ENCODE measurements at places on chromosomes 7 and 10.

GRCh38 chr7:123751821-123752220 lies 3.0 kb upstream of the WASL start:
- DNase-seq: no peak

- DNase-seq: no peak
Measured at GRCh38 chr10:96478355-96478754, 35.4 kb downstream of the TLL2 start.

DNA sequence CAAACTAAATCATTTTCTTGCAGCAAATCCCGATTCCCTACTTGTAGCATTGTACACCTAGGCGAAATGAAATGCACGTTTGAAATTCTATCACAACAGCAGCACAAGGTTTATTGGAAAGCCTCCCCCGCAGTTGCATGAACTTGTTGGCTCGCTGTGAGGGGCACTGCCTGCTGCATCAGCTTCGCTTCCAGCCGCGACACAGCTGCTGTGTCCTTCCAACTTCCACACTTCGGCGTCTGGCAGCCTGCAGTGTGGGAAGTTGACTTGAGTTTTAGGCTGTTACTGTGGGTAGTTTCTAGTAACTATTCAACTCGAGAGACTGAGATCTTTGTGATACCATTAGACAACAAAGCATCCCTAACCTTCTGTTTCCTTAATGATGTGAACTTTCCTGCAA lies 315.8 kb upstream of the TPK1 start:
- DNase-seq: no peak

DNA sequence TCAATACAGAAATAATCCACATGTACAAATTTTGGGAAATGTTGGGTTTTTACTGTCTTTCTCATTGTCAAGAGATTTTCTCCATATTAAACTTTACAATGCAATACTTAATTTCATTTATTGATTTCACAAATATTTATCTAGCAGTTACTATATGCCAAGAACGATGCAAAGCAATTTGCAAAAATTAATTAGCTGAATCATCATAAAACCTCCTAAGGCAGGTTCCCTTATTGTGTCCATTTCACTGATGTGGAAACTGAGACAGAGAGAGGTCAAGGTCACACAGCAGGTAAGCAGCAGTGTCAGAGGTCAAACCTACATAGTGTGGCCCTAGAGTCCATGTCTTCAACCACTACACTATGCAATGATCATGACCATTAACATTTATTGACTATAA lies 286.8 kb upstream of the AUTS2 start:
- no peak for DNase-seq

DNA sequence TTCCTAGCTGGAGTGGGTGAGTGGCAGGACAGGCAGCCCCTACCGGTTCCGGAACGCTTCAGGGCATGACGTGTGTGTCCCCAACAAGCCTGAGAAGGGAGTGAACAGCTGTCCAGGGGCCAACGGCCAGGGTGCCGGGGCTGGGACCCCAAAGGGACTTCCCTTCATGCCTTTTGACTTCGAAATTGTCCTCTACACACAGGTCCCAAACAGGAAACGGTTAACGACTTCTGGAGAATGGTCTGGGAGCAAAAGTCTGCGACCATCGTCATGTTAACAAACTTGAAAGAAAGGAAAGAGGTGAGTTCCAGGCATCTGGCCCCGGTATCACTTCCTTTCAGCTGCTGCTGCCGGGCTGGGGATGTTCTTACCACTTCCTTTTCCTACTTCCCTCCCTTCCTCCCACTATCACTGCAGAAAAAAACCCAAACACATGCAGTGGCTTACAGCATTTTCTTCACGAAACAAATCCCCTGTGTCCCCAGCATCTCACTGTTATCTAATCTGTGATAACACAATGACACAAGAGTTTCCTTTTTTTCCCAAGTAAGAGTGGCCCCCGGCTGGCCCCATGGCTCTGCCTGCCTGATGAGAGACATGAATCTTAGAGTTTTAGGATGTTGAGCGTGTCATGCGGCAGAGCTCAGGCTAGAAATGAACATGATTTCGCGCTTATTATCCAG lies 63.2 kb downstream of the MKI67 start:
- peak; percentile 71 for DNase-seq

DNA sequence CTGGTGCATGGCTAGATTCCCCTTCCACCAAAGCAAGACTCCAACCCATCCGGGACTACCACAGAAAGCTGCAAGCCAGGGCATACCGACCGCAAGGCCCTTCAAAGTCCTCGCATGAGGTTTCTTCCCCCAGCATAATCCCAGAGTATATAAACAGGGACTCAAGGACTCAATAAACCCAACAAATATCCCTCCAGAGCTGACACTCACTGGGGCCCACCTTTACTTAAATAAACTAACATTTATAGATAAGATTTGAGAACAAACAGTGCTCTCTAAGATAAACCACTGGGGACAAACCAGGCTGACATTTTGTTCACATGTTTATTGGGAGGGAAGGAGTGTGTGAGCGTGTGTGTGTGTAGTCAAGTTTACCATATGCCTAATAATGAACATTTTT lies 138.2 kb downstream of the ADAM12 start:
- DNase-seq: no peak

DNA sequence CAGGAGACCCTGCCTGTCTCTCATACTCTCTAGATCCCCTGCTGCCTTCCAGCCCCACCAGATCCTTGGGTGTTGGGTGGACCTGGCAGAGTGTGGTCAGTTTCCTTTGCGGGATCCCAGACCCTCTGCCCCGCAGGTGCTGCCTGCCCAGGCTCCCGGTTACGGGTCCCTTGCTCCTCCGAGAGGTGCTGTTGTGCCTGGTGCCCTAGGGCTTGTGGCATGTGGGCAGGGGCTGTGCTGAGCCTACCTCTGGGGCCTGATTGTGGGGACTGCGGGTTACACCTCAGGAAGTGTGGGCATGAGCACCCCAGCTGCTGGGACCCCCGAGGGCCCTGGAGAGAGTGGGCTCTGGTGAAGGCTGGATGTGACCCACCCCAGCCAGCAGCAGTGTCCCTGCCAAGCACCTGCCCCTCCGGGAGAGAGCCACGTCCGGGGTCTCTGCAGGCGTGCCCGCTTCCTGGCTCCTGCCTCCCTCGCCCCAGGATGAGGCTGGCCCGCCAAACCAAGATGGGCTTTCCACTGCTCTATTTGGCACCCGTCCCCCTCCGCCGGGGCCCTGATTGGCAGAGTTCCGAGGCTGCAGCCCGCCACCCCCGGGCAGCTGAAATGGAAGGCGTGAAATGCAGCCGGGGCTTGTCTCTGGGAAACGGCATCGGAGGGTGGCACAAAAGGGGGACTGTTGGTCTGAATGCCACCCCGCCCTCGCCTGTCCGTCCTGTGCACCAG lies 17.0 kb downstream of the CLIP2 start:
- DNase-seq: no peak

GRCh38 chr7:135755351-135755753 lies 6.7 kb upstream of the FAM180A start:
- DNase-seq: no peak

- no peak for DNase-seq
Measured at GRCh38 chr7:97671571-97671970, 60.3 kb upstream of the TAC1 start.

DNA sequence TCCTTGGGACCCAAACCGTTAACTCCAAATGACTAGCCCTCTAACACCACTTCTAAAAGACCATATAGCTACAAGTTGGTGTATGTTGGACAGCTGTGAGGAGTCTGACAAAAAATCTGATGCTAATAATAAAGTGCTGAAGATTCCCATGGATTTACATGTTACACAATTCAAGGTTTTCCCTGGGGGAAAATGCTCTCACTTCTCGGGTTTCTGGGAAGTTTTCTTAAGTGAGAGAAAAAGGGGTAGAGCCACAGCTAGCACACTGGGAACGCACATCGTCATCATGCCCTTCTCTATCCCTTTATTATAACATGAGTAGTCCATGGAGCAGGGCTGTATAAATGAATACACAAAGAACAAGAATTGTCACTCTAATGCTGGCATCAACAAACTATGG lies 162.1 kb downstream of the CHCHD3 start:
- DNase-seq: no peak

DNA sequence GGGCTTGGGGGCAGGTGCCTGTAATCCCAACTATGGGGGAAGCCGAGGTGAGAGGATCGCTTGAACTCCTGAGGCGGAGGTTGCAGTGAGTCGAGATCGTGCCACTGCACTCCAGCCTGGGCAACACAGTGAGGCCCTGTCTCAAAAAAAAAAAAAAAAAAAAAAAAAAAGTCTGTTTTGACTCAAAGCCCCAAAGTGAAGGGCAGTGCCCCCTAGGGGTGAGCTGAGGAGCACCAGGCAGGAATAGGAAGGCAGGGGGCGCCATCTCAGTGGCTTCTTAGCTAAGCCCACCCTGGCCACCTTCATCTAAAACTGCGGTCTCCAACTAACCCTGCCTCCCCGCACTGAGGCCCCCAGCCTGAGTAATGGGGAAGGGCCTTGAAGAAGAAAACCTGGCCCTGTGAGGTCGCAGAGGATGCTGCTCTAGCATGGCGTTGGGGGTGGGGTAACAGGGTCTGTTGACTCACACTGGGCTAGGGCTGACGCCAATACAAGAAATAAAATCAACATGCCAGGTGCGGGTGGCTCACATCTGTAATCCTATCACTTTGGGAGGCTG lies 9.8 kb downstream of the PODXL start:
- DNase-seq: peak; percentile 19

- DNase-seq: no peak
Measured at GRCh38 chr7:84524714-84525694, 330.4 kb upstream of the SEMA3A start.

DNA sequence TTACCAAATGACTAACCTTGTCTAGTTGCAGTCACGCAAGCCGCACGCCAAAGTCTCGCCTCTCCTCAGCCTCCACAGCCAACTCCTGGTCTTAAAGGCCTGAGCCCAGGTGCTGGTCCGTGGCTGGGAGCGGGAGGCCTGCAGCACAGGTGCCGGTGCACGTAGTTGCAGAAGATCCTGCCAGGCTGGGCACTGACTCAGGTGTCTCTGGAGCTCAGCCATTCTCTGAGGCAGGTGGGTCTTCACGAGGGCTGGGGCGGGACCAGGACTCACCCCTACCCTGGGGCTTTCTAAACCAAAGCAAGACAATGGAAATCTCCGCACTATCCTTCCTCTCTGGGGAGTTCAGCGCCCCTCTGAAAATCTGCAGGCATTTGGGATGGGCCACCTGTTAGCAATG lies 216.4 kb downstream of the MLLT10 start:
- DNase-seq: no peak

DNA sequence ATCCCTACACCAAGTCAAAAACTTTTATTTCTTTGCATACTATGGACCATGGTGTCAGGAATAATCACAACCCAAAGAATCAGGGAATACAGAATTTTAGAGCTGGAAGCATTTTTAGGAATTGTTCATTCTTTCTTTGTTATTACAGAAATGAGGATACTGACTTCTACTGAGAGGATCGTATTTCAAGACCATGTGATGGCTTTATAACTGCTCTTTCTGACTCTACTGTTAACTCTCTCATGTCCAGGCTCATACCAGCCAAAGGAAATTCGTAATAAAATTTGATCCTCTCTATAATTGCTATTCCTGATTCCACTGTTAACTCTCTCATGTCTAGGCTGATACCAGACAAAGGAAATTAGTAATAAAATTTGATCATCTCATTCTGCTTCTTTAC lies 1050.9 kb upstream of the C7orf33 start:
- no peak for DNase-seq

GRCh38 chr10:72784551-72785351 lies 92.8 kb downstream of the MCU start:
- DNase-seq: no peak

DNA sequence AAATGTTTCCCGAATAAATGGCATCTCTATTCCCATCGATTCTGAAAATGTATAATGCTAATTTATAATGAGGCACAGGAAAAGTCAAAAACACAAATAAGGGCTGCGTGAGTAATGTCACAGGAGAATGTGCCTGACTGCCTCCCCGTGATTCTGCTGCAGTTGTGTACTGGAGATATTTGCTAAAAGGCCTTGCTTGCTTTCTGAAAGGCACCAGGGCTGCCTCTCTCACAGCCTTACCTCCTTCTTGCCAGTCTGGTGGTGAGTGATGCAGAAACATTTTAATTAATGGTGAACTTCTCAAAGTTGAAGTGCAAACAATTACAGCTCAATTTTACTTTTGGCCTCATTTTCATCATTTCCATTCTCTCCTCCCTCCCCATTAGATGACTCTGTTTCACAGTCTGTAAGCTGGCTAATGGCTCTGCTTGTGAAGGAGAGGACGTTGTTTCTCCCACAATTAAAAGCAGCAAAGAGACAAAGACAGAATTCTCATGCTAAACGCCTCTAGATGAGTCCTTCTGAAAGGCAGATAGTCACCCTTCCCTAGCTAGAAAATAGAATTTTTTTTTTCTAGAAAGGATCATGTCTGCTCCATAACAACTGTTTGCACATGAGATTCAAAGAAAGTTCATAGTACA lies 377.6 kb downstream of the MDFIC start:
- DNase-seq: no peak

GRCh38 chr7:105621176-105621575 lies 39.9 kb upstream of the EFCAB10 start:
- DNase-seq: no peak

GRCh38 chr7:106290319-106290718 lies 5.5 kb upstream of the NAMPT start:
- DNase-seq: no peak

DNA sequence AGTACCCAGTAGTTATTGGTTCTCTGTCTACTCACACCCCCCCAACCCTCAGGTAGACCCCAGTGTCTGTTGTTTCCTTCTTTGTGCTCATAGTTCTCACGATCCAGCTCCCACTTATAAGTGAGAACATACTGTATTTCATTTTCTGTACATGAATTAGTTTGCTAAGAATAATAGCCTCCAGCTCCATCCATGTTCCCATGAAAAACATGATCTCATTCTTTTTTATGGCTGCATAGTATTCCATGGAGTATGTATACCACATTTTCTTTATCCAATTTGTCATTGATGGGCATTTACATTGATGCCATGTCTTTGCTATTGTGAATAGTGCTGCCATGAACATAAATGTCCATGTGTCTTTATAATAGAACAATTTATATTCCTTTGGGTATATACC lies 2.6 kb upstream of the FRMPD2 start:
- DNase-seq: no peak

DNA sequence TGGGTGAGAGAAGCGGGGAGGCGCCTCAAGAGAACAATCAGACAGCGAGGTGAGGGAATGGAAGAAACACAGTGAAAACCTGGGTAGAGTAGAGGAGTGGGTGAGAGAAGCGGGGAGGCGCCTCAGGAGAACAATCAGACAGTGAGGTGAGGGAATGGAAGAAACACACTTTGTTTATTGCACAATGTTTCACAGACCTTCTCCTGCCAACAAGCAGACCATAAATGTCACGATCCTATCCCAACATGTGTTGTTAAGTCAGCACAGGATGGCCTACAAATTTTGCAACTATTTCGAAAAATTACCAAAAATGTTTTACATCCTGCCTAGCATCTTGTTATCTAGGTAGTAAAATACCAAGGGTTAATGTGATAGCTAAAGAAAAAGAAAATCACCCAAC lies 115.3 kb downstream of the JAZF1 start:
- DNase-seq: no peak
